Glutamatergic neuron (in vitro differentiated cells): ENCODE measurements at places on chromosomes 7 and 10. TPM values are rescaled to one million over a fixed set of nuclear protein-coding genes. Genes with fewer than 3 reads are reported as not detected.

GRCh38 chr10:12482587-12482986, 133.2 kb downstream of the CAMK1D start:
- no peak for DNase-seq

DNA sequence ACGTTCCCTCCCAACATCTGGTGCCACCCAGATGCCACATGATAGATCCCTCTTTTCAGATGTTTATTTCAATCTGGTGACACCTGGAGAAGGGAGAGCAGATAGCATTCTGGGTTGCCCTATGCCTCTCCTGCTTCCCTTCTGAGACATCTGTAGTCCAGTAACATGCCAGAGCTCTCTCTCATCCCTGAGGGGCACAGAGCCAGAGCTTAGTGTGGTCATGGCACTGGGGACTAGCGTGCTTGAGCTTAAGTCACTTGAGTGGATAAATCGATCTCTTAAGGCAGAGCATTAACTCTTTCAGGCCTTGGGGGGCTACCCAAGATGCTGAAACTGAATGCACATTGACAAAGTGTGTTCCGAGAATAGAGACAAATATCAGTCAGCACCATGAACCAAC, 47.9 kb downstream of the WNT2 start:
- no peak for DNase-seq

GRCh38 chr10:113176652-113177155, 226.7 kb downstream of the TCF7L2 start:
- DNase-seq, result no peak

DNA sequence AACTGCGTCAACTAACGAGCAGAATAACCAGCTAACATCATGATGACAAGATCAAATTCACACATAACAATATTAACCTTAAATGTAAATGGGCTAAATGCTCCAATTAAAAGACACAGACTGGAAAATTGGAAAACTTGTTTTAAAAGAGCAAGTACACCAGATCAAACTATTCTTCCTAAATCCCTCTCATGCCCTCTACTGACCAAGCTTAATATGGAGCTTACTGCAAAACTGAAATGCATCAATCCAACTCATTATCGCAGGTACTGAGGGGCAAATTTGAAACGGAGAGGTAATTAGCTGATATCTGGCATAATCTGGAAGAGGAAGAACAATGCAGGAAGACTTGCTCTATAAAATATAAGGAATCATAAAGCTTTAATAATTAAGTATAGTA, 1223.8 kb downstream of the NXPH1 start:
- no peak for DNase-seq

- no peak for DNase-seq
These were observed 8.3 kb downstream of the RABGEF1 start for GRCh38 chr7:66748791-66749190.

Gene COL1A2
- total RNA-seq, result 6.8 TPM

- DNase-seq, result peak; percentile 21
These were observed 413.5 kb upstream of the SEMA3D start for GRCh38 chr7:85600395-85600794.

DNA sequence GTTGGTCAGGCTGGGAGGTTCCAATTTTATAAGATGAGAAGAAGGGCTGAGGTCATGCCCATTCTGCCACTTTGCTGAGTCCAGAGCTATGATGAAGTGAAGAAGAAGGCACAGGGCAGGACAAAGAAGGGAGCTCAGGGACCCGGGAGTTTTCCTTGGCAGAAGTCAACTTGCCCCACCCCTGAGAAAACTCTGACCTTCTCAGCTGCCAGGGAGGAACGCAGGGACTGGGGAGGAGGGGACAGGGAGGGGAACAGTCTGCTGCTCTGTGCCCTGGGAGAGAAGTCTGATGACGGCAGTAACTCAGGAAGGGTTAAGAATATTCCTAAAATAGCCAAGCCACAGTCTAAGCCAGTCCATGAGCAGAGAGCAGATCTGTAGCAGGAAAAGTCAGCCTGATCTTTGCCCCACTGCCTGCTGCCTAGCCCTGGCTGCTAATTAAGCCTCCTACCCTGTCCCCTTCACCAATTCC, 11.7 kb downstream of the ADIRF start:
- DNase-seq, result no peak

- DNase-seq, result no peak
These were observed 56.1 kb downstream of the ATAD1 start for GRCh38 chr10:87761892-87762291.

Gene NME8
- not detected for total RNA-seq

GRCh38 chr10:121096617-121097431, 245.7 kb downstream of the WDR11 start:
- no peak for DNase-seq

DNA sequence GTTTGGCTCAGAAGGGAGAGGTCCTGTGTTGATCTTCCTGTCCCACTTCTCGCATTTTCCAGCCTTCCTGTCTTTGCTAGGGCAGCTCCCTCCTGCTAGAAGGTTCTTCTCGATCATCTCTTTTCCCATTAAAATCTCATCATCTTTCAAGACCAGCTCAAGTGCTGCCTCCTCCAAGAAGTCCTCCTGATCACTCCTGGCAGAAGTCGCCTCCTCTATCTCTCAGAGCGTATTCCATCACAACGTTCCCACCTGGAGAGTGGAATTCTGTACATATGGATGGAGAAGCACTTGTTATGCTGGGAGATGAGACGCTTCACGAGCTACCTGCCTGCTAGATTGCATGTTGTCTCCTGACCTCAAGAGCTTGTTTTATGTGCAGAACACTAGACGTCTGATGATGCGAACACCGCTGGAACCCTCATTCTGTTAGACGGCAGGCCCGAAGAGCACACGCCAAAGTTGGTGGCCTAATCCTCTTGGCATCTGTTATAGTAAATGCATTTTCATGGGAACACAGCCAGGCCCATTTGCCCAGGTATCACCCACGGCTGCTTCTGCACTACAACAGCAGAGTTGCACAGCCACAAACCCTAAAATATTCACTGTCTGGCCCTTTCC, 68.0 kb upstream of the INSIG1 start:
- DNase-seq, result no peak

Gene MNX1
- total RNA-seq, result 0.59 TPM

GRCh38 chr10:6091630-6092029, 2.8 kb downstream of the RBM17 start:
- DNase-seq, result no peak

Gene PPP1R17
- total RNA-seq, result 657 TPM

- no peak for DNase-seq
These were observed at the start of gene RNF148 for GRCh38 chr7:122702872-122703510. Gene RNF148, minus strand, starts transcription at chr7:122702922. Its CDS starts 172 bp downstream, at chr7:122702750.
